ENCODE measurements at places on chromosomes 1 and 21.
A peak's percentile ranks its signal among the peaks of the same experiment; 100 is the strongest.

GRCh38 chr1:41848216-41848952 is 70.3 kb downstream of the HIVEP3 start:
- DNase-seq = no peak

GRCh38 chr1:65949230-65949626 is 156.5 kb downstream of the PDE4B start:
- DNase-seq = no peak

DNA sequence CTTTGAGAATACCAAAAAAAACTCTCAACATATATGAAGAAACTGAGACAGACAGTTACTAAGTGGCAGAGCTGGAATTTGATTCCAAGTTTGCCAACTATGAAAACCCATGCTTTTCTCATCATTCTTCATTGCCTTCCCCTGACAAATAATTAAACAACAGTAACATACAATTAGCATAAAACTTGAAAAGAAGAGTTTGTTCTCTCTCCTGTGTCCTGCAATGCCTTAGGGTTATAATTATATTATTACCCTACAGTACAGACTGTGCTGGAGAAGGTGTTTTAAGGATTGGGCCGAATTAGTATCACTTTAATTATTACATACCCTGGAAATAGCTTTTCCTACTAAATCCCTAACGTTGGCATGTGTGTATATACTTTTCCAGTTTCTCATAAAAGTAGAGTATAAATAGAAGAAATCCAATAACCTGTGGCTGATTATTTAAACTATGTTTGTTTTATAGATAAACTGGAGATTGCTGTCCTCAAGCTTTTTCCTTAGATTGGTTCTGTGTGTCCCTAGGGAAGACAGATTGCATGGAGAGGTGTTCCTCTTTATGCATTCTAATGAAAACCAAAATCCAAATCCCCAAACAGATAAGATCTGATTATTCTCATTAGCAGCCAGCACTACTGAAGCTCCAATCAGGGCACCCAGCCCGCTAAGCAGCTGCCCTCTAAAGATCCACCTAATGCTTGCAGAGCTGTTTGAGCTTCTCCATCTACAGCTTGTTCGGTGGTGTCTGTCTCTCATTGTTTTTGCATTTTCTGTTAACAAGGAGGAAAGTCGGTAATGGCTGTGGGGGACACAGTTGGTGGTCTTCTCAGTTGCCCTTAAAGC is 156.3 kb downstream of the TM2D1 start:
- DNase-seq = no peak

- peak; percentile 47 for DNase-seq
Measured at GRCh38 chr1:180157576-180158057, 2.9 kb downstream of the QSOX1 start.

DNA sequence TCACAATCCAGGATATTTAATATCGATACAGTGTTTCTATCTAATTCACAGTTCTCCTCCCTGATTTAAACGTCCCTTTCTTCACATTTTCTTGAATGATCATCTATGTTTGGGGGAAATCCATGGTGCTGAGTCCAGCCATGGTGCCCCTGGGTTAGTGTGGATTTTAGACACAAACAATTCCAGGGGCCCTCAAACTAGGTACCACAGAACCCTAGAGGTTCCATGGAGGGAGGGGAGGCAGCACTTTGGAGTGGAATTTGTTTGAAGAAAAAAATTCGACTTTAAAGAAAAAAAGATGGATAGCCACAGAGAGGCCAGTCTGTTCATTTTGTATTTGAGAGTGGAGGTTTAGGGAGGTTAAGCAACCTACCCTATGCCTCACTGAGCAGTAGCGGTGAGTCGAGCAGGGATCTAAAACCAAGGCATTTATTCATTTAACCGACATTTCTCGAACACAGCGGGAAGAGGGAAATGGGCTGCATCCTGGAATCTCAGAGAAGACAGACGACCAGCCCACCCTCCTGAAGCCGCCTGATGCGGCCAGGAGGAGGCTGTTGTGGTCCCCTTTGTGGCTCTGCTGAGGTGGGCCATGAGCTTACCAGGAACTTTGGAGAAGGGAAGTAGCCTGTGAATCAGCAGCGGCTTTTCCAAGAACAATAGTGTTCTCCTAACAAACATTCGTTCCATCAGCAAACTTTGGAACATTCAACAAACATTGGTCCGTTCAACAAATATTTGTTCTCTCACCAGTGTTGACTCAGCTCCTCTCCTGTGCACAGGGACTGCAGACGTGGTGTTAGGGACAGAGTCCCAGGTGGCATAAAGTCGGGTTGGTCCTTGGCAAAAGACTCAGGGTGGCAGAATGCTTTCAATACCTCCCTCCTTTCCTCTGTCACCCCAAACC is 103.5 kb upstream of the ZBTB40 start:
- peak; percentile 63 for DNase-seq

- no peak for DNase-seq
Measured at GRCh38 chr1:176111835-176112234, 95.3 kb downstream of the COP1 start.

DNA sequence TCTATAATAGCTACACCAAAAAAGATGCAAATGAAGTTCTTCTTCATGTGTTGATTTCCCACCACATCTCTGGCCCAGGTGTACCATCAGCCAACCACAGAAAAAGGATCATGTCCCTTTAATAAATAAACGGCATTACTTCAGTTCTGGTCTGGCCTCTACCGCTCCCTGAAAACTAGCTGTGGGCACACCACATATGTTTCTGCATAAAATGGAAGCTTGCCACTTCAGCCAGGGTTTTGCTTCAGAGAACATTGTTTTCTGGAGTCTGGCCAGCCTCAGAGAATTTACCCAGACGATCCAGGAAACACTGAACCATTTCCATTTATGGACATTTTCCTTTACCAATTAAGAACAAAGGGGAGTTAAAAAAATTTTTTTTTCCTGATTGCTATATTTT is 5.8 kb upstream of the LAMC2 start:
- DNase-seq = no peak

DNA sequence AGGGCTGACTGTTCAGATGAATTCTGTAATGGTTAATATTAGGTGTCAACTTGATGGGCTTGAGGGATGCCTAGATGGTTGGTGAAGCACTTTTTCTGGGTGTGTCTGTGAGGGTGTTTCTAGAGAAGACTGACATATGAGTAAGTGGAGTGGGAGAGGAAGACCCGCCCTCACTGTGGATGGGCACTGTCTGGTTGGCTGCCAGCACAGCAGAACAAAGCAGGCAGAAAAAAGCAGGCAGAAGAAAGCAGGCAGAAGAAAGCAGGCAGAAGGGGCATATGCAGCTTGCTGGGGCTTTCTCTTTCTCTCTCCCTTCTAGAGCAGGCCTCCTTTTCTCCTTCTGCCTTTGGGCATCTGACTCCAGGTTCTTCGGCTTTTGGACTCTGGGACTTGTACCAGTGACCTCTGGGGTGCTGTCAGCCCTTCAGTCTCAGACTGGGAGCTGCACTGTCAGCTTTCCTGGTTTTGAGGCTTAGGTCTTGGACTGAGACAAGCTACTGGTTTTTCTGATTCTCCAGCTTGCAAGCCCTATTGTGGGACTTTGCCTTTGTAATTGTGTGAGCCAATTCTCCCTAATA is 42.9 kb upstream of the CD2 start:
- DNase-seq = peak; percentile 72

- no peak for DNase-seq
Measured at GRCh38 chr1:54238353-54239034, 38.5 kb downstream of the MRPL37 start.

DNA sequence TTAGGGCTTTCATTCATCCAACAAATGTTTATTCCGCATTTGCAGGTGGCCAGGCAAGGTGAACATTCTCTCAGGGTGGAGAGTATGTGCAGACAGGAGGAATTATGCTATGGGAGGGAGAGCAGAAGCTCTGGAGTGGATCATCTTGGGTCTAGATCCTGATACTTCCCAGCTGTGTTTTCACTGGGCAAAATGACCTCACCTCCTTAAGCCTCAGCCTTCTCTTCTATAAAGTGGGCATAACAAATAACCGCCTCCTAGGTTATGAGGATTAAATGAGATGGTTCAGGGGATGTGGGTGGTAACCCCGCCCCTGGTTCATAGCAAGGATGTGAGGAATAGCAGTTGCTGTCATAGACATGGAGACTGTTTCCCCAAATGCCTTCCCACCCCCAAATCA is 1.7 kb upstream of the TMEM51 start:
- DNase-seq = no peak

GRCh38 chr21:21715266-21715969 is 717.2 kb downstream of the NCAM2 start:
- no peak for DNase-seq

- DNase-seq = no peak
Measured at GRCh38 chr1:111164151-111164550, 24.1 kb downstream of the CEPT1 start.

GRCh38 chr1:237677979-237678378 is 212.7 kb downstream of the ZP4 start:
- DNase-seq = no peak

- no peak for DNase-seq
Measured at GRCh38 chr1:164602480-164603093, 43.6 kb downstream of the PBX1 start.

DNA sequence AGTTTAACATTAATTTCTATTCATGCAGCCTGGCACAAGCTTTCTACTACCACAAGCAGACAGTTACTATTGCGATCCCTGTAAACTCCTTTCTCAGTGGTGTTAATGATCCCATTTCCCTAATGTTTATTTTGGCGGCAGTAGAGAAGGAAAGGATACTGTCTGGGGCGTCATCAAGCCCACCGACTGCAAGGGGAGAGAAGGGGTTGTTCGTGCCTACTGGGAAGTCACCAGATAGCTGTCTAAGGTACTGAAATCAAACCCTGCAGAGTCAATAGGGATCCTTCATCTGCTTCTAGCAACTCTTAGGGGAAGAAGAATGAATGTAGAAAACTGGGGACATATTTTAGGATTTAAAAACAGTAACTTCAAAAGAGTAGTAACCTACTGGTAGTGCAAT is 95.2 kb upstream of the ADAR start:
- no peak for DNase-seq

GRCh38 chr1:197919346-197920066 is 2.3 kb downstream of the LHX9 start:
- no peak for DNase-seq

GRCh38 chr1:8097077-8097799 is 71.1 kb upstream of the ERRFI1 start:
- DNase-seq = peak; percentile 26

DNA sequence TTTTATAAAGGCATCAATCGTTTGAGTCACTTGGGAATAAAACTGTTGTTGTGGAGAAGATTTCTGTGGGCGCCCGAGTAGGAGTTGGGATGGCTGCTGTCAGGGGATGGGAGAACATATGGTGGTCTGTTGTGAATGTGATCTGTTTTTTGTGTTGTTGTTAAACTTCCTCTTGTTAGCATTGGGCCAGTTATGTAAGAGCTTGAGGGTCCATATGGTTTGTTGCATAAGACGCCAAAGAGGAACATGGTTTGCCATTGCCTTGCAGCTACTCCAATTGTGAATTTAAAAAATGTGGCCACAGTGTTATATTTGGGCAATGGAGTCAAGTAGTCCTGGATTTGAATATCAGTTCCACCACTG is 136.1 kb upstream of the JUN start:
- no peak for DNase-seq

GRCh38 chr1:86541859-86542258 is 5.0 kb upstream of the CLCA4 start:
- DNase-seq = no peak

GRCh38 chr21:27564684-27565301 is 597.9 kb upstream of the ADAMTS5 start:
- DNase-seq = peak; percentile 11

DNA sequence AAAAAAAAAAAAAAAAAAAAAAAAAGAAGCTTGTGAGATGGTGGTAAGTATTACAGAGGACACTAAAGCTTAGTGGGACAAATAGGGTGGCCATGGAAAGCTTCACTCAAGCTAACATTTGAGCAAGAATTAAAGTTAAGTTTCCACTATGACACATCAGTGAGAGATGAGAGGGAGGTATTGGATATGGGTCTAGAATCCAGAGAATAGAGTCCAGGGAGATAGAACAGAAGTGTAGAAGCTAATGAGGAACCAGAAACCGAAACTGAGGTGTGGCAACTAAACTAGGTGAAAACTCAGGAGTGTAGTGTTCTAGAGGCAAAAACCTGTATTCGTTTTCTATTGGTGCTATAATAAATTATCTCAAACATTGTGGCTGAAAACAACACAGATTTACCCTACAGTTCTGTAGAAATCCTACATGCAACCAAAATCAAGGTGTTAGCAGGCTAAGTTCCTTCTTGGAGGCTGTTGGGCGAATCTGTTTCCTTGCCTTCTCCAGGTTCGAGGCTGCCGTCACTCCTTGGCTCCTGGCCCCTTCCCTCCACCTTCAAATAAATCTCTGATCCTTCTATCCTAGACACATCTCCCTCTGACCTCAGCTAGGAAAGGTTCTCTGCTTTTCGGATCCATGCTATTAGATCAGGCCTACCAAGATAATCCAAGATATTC is 36.2 kb downstream of the PTP4A2 start:
- DNase-seq = no peak

DNA sequence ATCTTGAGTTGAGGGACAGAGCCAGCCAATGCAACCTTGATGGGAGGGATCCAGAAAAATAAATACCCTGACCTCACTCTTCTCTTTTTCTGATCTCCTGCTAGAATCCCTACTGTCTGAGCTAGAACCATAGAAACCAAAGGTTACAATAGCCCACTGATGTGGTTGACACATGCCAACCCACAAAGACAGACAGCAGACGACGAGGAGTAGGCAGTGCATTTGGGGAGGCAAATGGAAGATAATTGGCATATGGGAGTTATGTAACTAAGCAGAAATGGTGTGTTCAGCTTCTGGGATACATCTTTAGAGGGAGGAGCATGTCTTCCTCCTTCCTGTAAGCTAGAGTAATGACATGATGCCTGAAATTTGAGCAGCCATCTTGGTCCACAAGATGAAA is 171.7 kb upstream of the FGGY start:
- no peak for DNase-seq

GRCh38 chr1:53197291-53198200 is 922 bp downstream of the CPT2 start:
- no peak for DNase-seq

- no peak for DNase-seq
Measured at GRCh38 chr1:98110674-98111073, 189.8 kb upstream of the DPYD start.

DNA sequence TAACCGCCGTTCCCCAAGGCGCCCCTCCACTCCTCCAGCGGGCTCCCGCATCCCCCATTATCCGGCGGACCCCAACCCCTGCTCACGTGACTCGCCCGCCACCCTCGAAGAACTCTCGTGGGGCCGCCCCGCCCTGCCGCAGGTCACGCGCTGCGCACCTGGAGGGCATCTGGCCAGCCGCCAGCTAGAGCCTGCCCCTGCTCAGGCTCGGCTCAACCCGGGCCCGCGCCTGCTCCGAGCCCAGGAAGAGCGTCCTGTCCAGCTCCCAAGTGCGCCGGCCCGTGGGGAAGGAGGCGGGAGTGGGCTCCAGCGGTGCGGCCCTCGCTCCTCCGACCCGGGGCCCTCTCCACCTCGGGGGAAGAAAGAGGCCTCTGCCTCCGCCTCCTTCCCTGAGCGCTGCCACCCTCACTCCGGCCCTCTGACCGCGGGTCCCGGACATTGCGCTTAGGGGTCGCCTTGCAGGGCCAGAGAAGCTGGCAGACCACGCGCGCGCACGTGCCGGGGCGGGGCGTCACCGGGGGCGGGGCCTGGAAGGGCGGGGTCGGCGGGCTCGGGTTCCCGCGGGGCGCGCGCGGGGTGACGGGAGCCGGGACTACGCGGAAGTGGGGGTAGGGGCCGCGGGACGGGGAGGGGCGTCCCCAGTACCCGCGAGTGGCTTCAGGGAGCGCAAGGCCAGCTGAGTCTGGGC is 28.4 kb downstream of the HMGN2 start:
- DNase-seq = peak; percentile 79

- no peak for DNase-seq
Measured at GRCh38 chr1:107575226-107575625, 389.8 kb downstream of the VAV3 start.

All from SHP77 (cell line).